ENCODE measurements at places on chromosomes 6 and 20.

- DNase-seq: no peak
Measured at GRCh38 chr6:28922004-28922820, 1.6 kb downstream of the TRIM27 start.

GRCh38 chr6:79421707-79422484, 115.3 kb downstream of the LCA5 start:
- peak; percentile 33 for DNase-seq

DNA sequence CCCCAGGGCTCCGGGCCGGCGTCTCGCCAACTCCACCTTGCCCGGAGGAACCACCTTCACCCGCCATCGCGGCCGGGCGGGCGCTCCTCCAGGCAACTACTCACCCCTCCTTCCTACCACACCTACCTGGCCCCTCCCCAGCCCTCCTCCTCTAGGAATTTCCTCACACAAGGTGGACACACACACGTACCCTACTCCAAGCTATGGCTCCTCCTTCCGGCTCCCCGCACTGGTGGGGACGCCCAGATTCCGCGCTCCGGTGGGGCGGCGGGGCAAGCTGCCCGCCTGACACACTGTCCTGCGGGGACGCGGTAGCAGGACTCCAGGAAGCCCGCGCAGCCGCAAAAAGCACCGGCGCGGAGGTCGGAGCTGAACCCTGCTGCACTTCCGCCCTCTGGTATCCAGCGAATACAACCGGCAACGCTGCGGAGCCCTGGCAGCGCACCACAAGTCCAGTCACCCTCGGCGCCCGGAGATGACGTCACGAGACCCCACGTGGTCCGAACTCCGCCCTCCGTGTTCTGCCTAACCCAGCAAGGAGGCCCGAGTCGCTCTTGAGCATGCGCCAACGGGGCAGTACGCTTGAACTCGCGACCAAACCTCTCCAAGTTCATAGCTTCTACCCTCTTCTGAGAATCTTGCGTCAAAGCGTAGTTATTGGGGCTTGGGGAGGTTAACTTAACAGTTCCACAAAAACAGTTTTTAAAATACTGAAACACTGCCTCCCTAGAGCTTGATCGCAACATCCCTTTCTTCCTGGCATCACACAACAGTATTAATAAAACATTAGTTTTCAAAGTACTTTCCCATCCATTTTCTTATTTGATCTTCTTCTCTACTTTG, at the start of gene ATG5:
ATG5 (minus strand) TSS at position 425 of the 843 bp plus-strand sequence. CDS start 9,552 bp downstream, outside the sequence.
- DNase-seq: peak; percentile 97

DNA sequence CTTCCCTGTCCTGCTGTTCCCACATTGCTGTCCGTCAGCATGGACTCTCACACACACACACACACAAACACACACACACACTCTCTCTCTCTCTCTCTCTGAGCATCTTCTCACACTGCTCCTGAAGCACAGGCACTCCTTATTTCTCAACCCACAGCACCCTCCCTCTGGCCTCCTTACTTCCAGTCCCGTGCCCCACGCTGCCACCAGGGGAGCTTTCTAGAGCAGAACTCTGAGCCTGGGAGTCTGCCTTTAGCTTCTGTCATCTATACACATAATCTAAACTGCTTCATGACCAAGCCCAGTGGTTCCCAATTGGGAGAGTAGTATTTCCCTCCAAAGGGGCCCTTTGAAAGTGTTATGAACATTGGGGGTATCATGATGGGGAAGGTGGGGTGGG, 29.1 kb downstream of the HECA start:
- DNase-seq: no peak

- DNase-seq: peak; percentile 12
Measured at GRCh38 chr6:157376706-157377230, 4.2 kb upstream of the ZDHHC14 start.

Measured in NCI-H2107 (cell line).